ENCODE measurements at places on chromosomes 13 and 19.
A peak's percentile ranks its signal among the peaks of the same experiment; 100 is the strongest.

- no peak for DNase-seq
Measured at GRCh38 chr13:42048342-42048683, at the start of gene DGKH. Gene DGKH, plus strand, starts transcription at chr13:42048648. Its CDS starts 126 bp downstream, at chr13:42048774.

- DNase-seq = no peak
Measured at GRCh38 chr13:58953638-58954037, 1210.1 kb downstream of the DIAPH3 start.

- peak; percentile 30 for DNase-seq
Measured at GRCh38 chr13:33633701-33634545, 184.0 kb upstream of the RFC3 start.

- peak; percentile 49 for DNase-seq
Measured at GRCh38 chr13:61833228-61833627, 417.6 kb upstream of the PCDH20 start.

- DNase-seq = no peak
Measured at GRCh38 chr19:17406046-17406886, 836 bp upstream of the BST2 start.

DNA sequence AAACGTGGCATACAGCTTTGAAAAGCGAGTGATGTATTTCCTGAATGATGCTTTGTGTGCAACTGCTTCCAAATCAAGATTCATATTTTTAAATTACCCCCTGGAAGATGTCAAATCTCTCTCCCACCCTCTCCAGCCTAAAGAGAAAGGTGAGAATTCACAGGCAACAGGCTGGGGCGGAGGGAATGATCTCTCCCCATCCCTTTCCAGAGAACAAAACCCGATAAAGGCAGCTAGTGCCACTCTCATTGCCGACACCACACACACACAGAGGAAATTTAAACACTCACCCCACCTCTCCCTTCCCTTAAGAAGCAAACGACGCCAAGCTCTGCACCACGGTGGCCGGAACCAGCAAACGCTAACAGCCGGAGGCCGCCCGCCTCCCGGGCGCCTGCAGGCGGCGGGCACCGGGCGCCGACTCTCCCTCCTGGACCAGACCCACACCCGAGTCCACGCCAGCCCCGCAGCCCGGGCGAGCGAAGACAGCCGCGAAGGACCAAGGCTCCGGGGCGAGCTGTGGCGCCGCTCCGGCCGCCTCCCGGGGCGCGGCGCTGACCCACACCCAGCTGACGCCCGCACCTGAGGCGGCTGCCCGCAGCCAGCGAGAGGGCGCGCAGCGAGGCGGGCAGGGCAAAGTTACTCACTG is 477 bp downstream of the LNX2 start:
- peak; percentile 29 for DNase-seq

DNA sequence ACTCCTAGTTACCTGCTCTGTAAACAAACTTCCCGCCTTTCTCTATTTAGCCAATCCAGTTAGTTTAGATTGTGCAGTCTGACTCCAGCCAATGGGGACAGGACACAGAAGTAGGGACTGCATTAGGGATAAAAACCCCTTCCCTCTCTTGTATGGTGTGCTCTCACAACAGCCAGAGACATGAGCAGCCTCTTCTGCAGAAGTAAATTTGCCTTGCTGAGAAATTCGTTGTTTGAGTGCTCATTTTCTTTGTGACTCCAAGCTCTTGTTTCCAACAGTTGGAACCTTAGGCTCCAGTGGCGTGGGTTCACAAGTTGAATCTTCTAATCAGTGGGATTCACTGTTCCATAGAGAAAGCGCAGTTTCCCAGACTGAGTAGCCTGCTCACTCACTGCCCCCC is 66.1 kb downstream of the ZNF93 start:
- DNase-seq = no peak

GRCh38 chr19:3544742-3545668 is 6.0 kb downstream of the TEKTIP1 start:
- DNase-seq = peak; percentile 60

DNA sequence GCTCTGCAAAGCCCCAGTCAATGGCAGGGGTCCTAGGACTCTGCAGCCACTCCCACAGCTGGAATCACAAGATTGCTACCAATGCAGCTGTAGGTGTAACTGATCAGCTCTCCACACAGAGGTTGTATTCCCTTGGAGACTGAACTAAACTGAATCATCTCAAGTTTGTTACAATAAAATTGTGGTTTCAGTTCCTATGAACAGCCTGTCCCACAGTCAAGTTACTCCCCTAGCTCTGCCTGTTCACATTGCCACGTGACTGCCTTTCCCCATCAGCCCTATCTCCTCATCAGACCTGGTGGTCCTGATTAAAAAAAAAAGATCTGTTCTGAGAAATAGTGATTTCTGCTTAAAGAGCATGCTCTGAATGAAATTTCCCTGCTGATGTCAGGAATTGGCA is 287.9 kb upstream of the NBEA start:
- DNase-seq = no peak

GRCh38 chr13:101648766-101649487 is 196.5 kb downstream of the ITGBL1 start:
- DNase-seq = no peak

GRCh38 chr19:16113727-16114126 is 2.0 kb downstream of the RAB8A start:
- no peak for DNase-seq

- DNase-seq = no peak
Measured at GRCh38 chr19:19270749-19271571, 2.1 kb downstream of the TM6SF2 start.

DNA sequence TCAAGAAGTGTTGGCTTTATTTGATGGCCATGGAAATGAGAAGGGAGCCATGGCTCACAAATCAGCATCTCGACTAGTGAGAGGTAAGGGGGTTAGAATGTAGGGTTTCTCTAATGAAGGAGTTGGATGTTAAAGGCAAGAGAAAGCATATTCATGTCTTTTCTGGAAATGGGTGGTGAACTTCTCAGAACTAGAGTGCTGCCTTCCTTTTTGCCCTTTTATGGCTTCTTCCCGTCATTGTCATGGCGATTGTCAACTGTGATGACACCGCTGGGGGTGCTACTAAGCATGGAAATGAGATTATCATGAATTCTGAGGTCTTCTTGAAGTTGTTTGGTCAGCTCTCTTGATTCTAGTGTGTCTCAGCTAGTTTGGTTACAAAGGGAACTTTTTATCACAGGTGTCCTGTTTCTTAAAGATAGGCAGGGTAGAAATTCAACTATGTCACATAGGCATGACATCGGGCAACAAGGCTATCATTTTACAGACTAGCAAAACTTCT is 180.4 kb downstream of the LIG4 start:
- DNase-seq = no peak

Data from PC-3 (cell line).